ENCODE measurements at places on chromosomes 6 and 20.

DNA sequence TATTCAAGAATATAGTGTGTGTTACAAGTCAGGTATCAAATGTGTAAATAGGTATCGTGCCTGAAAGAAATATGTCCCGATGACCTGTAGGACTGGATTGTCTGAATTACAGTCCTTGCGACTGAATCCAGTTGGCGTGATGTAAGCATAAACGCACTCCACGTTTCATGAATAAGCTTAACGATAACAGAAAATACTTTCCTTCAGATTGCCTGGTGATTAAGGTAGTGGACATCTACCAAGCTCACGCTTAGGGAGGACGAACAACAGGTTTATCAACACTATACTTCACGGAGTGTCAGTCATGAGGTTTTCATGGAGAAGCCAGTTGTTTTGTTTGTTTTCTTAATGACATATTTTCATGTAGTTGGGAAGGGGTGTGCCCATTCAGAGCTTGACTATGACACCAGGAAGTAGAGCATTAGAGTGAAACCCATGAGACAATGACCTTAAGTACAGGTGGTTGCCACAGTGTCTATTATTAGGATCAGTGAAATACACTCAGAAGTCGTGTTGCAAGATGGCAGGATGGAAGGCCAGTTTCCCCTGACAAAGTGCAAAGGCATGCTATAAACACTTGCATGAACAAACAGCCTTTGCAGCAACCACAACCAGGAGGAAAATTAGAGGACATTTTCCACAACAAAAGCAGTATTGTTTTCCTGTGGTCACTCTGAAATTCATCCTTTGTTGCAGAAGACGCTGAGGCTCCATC is 305.8 kb upstream of the PRDM1 start:
- DNase-seq, result no peak

GRCh38 chr6:63816401-63816981 is 180.9 kb downstream of the PHF3 start:
- no peak for DNase-seq

- DNase-seq, result peak; percentile 12
Observed at GRCh38 chr6:70673601-70674000, 5.9 kb downstream of the SMAP1 start.

GRCh38 chr20:58719971-58720371 is 27.4 kb downstream of the NPEPL1 start:
- no peak for DNase-seq

DNA sequence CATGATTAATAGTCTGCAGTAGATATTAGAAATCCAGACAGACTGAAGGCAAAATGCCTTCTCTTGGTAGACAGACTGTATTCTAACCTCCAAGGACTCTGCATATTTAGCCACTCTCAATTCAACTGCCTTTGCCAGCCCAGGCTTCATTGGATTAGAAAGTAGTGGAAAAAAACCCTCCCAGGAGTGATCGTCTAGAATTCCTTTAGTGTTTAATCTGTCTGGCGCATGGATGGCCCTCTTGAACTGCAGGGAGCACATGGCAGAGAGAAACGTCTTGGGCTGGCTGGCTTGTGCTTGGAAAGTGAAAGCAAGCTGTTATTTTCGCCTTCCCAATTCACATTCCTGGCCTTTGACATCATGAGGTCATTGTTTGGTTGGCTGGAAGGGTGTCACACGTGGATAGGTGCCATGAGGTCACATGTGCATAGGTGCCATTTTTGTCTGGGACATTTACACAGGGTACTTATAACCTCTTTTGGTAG is 30.9 kb upstream of the NEDD9 start:
- DNase-seq, result no peak

DNA sequence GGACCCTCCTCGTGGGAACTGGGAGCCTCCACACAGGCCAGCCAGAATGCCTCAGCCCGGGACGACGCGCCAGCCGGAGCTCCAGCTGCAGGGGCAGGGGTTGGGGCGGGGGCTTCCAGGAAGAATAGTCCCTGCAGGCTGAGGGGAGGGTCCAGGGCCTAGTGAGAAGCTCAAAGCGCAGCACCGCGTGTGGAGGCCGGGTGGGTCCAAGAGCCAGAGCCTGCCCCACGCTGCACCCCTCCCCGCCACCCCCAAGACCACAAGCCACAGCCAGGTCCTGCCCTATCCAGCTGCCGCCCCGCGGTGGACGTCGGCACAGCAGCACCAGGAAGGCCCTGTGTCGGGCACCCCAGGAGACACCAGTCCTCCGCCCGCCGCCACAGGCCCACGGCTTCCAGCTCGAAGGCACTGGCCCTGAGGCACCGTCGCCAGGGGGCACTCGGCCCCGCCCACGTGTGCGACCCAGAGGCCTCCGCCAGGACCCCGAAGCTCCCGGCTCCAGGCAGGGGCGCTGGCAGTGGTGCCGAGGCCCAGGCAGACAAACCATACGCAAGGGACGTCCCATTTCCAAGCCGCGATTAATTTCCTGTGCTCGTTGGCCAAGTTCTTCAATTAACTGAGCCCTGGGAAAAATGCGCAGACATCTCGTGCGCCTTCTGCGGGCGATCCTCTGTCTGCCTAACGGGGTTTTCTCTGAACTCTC is 19.5 kb downstream of the KCNQ2 start:
- peak; percentile 17 for DNase-seq

- DNase-seq, result no peak
Observed at GRCh38 chr6:3301506-3301905, 42.8 kb downstream of the PSMG4 start.

GRCh38 chr6:82118150-82118562 is 129.4 kb downstream of the IBTK start:
- no peak for DNase-seq

DNA sequence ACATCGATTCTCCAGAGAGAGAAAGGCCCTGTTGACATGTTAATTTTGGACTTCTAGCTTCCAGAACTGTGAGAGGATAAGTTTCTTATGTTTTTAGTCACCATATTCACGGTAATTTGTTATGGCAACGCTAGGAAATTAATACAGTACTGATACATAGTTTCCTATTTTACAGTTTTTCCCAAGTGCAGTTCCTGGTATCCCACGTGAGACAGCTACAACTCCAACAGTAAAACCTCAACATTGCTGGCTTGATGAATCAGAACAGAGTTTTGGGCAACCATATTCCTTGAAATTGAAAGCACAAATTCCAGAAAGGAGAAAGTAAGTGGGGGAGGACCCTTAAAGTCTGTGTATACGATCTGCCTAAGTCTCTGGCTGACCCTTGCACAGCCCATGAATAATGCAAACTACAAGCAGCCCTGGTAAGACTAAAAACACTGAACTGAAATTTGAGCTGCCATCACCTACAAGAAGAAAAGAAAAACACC is 505.1 kb upstream of the NRSN1 start:
- DNase-seq, result no peak

DNA sequence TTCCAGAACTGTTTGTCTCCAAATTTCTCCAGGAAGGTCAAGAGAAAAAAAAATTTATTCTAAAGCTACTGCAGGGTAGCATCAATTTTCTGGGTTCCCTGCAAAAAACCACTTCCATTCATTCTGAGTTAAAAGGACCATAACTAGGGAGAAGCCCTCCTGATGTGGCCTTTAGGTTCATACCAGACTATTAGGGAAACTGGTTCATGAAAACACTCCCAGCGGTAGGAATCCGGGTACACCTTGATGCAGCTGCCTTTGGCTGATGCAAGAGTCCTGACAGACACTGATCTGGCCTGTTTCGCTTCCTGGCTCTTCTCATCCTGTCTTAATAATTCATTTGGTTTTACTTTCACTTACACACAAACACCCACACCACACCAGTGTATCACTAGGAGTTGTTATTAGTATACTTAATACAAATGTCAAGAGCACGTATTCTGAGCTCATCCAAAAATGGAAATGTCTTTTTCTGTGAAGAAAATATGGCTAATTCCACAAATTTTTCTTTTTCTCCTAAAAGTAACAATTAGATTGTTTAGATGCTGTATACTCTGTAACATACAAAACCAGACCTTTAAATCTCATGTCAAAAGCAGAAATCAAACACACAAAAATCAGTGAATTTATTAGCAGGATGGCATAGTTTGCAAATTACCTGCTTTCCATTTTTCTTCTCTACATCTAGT is 38.4 kb upstream of the ARHGAP18 start:
- DNase-seq, result peak; percentile 65

DNA sequence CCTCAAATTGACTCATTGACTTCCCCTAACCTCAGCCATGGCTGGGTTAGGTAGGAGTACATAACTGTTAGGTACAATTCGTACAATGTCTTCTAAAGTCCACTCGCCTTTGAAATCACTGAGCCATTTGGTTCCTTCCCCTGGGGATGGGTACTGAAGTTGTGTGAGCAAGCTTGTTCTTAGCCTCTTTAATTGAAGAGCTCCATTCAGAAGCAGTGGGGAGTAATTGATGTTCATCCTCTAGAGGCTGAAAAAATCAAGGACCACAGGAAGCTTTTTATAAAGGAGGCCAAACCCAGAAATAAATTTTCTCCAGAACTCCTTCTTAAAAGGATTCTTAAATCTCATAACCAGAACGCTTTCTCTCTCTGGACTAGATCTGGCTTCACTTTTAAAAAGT is 60.6 kb downstream of the ANKS1A start:
- DNase-seq, result no peak

DNA sequence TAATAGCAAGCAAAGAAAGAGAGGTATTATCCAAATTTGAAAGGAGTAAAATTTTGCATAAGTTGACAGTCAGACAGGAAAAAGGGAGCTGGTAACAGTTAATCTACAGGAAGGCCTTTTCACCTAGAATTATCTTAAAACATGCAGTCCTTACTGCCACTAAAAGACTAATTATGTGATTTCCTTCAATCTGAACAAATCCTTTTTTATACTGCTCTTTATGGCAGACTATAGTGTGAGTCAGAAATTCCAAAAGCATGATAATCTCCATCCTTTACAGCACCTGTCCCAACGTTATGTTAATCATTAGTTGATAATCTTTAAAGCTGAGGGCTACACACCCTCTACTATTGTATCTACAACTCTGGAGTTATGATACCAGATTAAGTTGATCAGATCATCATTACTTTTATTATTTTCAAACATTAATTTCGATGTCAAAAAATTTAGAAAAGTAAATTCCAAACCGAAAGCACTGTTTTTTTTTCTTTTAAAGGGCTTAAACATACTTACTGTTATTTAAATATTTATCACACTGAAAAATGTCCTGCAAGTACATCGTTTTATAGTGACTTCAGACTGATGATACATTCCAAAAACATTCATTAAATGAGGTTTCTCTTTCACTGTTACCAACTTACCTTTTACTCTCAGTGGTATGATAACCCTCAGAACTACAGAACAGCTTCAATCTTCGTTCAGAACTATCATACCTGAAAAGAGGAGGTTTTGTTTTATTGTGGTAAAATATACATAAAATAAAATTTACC is 33.2 kb upstream of the AKAP7 start:
- DNase-seq, result no peak

- DNase-seq, result no peak
Observed at GRCh38 chr6:148225871-148226270, 116.8 kb upstream of the SASH1 start.

GRCh38 chr6:116570856-116571682 is at the start of gene RWDD1:
TSS of gene RWDD1 (plus strand) at chr6:116571504. CDS start at chr6:116571583, 79 bp downstream.
- peak; percentile 97 for DNase-seq

DNA sequence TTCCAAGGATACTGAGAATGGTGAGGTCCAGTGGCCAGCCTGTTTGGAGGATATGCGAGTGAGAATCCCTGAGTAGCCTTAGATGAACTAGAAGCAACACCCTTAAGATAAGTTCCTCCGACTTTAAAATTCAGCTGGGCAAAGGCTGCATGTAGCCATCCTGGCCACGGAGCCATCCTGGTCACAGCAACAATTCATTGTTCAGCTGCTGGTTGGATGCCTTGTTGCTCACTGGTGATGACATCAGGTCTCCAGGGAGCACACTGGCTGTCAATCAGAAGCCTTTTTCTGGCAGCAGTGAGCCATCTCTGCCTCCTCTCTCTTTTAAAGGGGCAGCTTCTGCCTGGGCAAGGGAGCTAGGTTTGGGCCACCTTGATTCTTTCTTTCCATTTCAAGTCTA is 22.4 kb upstream of the RIMS4 start:
- no peak for DNase-seq

DNA sequence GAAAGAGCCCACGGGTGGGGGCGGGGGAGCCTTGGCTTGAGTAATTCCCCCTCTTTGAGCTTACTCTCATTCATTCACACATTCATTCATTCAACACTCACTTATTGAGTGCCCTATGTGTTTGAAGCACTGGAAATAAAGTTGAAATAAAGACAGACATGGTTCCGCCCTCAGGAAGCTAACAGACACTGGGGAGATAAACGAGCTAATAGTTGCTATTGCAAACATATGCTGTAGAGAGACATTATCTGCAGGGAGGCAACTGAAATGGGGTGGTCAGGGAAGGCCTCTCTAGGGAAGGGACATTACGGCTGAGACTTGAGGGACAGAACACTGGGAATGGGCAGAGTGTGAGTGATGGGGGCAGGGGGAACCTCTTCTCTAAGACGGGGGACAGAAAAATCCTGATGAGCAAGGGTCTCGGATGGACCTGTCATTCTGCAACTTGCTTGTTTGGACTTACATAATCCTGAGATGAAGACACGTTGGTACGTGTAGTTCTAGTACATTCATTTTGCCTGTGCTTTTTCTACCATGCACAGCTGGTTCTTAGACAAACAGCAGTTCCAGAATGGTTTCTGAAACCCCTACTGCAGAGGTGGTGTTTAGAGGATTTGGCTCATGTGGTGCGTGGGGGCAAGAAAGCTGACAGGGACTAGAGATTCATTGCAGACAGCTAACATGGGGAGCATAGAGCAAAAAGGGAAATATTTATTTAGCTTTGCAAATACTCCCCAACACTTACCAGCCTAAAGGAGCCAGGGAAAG is 71.1 kb upstream of the BLCAP start:
- DNase-seq, result no peak

- no peak for DNase-seq
Observed at GRCh38 chr6:149347067-149347466, 29.6 kb downstream of the TAB2 start.

DNA sequence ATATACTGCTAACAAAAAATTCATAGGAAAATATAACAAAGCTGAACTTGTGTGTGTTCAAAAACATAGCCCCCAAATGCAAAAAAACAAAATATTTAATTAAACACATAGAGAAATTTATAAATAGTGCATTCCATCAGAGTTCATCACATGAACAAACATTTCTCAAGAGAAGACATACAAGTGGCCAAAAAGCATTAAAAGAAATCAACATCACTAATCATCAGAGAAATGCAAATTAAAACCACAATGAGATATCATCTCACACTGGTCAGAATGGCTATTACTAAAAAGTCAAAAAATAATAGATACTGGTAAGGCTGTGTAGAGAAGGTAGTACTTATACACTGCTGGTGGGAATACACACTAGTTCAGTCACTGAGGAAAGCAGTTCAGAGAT is 39.6 kb upstream of the ADGRG6 start:
- DNase-seq, result no peak

DNA sequence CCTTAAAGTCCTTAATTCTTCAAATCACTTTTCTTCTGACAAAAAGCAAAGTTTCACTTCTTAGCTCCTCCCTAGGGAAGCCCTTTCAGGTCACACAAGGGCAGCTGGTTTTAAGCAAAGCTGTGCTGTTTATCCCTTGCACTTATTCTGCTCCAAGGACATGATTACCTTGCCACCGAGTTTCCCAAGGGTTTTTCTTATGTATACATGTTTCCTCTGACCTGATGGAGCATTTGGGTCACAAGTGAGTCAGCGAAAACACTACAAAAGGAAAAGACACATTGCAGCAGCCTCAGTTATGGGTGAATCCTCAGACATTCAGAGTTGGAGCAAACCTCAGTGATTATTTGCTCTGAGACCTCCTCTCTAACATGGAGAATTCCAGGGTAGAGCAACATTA is 26.6 kb upstream of the ILRUN start:
- no peak for DNase-seq

All from CD4-positive, alpha-beta T cell treated with Interleukin-17A for 4 hours (primary cell).